ENCODE measurements at places on chromosomes 6 and 20.

GRCh38 chr6:34922177-34922663 lies 33.2 kb downstream of the ANKS1A start:
- DNase-seq = no peak

DNA sequence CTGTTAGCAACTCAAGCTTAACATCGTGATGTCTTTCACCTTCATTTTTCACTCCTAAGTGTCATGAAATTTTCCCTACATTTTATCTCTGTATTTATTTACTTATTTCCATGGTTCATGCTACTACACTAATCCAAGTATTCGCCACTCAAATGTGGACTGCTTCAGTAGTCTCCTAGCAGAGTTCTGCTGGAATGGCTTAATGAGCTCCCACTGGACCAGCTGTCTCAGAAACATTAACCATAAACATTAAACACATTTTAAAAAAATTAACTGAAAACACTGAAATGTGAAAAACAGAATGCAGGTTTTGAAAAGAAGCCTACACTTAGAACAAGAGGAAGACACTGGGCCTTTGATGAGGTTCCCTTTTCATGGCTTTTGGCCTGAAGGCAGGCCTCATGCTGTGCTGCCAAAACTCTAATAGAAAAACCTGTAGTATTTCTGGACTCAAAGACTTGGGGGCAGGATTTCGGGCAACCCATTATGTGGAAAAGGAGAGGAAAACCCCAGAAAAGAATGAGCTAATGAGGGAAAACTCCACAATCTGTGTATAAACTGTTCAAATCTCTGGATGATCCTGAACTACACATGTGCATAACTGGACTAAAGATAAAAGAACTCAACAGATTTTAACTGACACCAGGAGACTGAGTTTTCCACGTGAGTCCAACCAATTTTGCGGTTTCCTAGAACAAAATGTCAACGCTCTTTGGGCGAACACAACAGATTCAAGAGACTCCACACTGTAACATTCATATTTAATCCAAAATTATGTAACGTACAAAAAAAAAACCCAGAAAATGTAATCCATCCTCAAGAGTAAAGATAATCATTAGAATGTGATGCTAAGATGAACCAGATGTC lies 33.0 kb downstream of the SAMD3 start:
- no peak for DNase-seq

- DNase-seq = no peak
These were observed 11.8 kb downstream of the UNC5CL start for GRCh38 chr6:41027241-41027640.

DNA sequence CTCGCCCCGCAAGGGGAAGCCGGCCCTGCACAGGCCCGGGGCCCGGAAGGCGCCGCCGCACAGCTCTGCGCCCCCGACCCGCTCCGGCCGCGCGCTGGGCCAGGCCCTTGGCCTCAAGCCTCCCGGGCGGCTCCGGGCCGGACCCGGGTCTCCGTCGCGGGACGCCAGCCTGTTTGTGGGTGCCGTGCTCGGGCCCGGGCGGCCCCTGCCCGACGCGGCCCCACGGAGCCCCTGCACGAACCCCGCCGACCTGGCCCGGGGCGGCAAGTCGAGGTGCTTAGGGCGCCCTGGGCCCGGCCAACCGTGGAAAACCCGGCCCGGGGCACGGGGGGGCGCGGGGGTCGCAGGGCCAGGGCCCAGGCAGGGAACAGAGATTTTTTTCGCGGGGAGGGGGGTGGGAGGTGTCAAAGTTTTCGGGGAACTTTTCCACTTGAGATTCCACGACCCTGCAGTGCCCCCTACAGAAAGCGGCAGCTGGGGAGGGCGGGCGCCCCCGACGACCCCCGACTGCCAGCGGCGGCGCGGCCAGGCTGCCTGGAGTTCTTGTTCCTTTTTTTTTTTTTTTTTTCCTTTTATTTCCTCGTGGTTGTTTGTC lies 805 bp upstream of the STX16 start:
- DNase-seq = no peak

GRCh38 chr6:73985891-73986290 lies 289.9 kb downstream of the CD109 start:
- no peak for DNase-seq

DNA sequence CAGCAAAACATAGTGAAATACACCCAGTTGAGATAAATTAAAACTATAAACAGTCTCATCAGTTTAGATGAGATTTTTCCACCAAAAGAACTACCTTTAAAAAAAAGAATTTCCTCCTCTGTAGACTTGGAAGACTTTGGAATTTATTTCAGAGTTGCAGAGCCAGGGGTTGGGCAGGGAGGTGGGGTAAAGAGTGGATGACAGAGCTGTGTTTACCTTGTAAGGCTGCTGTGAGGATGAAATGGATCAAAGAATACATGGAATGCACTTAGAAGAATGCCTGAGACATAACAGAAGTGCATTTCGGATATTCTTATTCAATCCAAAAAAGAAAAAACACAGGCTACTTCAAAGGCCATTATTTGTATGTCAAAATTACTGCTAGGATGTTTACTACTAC lies 6.4 kb upstream of the LY86 start:
- DNase-seq = no peak

- peak; percentile 28 for DNase-seq
These were observed 4.8 kb downstream of the F13A1 start for GRCh38 chr6:6315660-6316059.

GRCh38 chr6:96065213-96065612 lies 49.4 kb downstream of the FUT9 start:
- DNase-seq = no peak

DNA sequence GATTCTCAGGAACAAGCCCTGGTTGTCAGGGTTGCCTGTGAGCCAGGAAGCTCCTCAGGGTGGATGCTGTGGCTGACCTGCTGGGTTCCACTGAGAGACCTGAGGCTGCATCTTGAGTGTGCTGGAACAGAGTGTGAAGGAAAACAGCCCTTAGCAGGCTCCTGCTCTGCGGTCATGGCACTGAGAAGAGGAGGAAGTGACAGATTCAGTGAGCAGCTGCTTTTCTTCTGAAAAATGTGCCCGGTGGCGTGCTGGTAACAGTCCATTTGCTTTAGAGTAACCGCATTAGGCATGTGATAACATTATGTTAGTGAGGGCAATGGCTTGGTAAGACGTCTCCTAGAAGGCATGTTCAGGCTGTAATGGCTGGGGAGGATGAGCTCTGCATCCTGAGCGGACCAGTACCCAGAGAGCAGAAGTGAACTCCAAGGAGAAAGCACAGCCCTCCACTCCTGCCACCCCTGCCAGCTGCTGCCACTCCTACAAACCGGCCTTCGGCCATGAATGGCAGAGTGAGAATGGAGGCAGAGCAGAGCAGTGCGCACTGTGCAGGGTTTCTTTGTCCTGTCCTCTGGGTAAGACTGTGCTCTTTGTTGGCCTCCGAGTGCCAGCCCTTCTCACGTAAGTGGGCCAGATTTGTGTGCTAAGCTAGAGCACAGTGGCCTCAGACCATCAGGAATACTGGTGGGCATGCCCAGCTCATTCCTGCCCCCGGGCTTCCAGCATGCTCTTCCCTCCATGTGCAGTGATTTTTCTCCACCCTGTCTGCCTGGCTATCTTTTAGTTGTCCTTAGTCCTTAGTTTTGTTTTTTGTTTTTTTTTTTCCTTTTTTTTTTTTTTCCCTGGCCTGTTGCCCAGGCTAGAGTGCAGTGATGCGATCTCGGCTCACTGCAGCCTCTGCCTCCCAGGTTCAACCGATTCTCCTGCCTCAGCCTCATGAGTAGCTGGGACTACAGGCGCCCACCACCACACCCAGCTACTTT lies 98.1 kb upstream of the VSTM2L start:
- DNase-seq = no peak
